ENCODE measurements at places on chromosomes 1 and 21.

DNA sequence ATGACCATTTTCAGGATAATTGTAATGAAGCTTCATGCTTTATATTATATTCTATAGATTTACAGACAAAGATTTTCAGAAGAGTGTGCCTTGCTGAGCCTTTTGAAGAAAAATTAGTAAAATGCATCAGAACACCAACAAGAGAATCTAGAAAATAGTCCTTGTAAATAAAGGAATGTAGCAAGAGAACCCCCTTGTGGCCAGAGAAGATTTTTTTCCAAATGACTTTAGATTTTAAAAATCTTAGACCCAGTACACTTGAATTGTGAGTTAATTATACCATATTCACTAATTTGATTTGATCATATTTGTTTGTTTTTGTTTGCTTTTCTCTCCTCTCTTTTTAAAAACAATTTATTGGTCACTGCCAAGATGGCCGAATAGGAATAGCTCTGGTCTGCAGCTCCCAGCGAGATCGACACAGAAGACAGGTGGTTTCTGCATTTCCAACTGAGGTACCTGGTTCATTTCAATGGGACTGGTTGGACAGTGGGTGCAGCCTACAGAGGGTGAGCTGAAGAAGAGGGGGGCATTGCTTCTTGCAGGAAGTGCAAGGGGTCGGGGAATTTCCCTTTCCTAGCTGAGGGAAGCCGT is 12.8 kb upstream of the IFI44L start:
- no peak for DNase-seq

GRCh38 chr1:240709676-240710075 is 97.7 kb upstream of the GREM2 start:
- DNase-seq, result no peak

GRCh38 chr1:186595969-186596368 is 84.3 kb downstream of the PTGS2 start:
- DNase-seq, result no peak

DNA sequence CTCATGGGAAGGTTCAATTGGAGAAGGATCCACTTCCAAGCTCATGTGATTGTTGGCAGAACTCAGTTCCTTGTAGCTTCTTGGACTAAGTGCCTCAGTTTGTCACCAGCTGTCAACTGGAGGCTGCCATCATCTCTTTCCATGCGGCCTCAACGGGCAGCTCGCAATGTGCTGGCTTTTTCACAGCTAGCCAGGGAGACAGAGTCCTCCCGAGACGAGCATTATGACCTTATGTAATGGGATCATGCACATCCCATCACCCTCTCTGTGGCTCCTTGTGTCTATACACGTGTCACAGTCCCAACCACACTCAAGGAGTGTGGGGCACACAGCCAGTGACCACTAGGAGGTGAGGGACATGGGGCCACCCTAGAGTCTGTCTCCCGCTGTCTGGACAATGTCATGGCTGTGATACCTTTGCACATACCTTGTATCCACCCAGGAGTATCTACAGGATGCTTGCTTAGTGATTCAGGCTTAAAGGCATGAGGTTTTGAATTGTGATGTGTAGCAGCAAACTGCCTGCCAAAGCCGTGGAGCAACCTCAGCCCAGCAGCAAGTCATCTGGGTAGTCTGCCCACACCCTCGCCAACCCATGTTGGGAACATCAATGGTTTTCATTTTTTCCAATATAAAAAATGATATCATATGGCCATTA is 3.9 kb upstream of the KRTAP10-6 start:
- no peak for DNase-seq

DNA sequence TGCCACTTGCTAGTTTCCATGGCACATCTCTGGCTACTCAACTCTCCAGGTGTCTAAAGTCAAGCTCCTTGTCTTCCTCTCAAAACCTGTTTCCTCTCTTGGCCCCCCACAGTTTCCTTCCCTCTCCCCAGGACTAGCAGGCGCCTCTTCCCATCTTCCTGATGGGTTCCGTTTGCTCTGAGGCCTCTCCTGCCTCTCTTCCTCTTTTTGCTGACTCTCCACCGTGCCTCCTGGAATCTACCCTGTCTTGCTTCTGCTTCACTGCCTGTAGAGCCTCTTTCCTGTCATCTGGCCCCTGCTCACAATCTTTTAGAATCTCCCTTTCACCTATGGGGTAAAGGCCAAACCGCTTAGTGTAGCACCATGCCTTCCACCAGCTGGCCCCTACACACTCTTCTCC is 21.8 kb upstream of the LHX4 start:
- no peak for DNase-seq

DNA sequence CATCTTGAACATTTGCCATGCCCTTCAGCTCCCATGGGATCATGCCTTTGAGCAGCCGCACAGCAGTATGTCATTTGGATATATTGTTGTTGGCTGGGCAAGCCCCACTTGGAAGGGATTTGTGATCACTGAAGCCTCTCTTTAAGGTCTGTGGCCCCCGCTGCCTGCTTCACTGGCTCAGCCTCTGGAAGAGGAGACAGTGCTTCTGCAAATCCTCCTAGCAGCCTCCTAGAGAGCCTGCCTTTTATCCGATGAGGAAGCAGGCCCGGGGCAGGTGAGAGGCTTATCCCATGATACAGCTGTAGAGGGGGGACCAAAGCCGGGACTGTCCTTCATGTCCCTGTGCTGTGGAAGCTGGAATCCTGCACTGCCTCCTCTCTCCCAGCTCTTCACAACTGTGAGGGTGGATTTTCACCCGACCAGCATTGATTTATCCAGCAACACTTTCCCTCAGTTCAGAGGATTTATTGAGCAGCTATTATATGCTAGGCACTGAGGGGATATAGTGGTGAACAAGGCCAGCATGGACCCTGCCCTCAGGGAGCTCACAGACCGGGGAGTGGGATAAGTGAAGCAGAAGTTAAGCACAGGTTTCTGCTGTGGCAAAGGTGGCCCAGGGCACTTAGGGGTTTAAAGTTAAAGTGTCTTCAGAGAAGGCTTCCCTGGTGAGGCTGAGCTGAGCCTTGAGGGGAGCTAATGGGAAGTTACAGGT is 3.9 kb downstream of the TMEM61 start:
- DNase-seq, result no peak

DNA sequence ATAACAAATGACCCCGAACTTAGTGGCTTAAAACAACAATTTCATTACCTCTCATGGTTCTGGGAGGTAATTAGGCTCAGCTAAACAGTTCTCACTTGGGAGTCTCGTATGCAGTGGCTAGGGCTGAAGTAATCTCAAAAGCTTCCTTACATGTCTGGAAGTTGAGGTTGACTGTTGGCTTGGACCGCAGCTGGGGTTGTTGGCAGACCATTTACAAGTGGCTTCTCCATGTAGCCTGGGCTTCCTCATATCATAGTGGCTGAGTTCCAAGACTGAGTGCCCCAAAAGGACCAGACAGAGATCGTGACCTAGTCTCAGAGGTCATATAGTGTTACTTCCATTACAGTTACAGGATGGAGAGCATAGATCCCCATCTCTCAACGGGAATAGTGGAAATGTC is 2.4 kb upstream of the POGZ start:
- no peak for DNase-seq

DNA sequence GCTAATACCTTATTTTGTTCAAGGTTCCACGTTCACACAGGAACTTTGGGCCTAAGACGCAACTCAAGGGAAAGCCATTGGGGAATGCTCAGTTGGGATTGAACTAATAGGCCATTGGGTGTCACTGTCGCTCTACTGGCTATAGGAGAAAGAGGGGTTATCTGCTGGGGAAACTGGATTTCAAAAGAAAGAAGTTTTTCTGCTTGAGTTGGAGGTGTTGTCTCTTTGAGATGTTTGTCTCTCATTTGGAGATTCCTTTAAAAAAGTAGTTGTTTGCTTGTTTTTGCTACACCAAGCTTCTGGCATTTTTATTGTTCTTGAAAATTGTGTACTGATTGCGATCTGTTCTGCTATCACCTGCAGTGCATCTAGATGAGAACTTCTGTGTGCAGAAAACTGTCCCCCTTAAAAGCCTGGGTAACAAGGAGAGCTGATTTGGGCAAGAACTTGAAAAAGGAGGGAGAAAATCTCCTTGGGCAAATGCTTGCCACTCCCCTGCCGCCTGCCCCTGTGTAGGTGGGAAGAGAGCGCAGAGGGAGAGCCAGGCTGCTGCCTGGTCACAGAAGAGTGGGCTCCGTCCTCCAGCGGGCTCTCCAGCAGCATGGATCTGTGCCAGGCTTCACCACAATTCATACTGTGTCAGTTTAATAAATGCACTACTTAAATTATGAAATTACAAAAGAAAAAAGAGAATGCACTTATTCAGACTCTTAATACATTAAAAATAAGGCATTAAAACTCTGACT is 39.9 kb downstream of the PEX14 start:
- DNase-seq, result no peak

- no peak for DNase-seq
These were observed 58.2 kb downstream of the WLS start for GRCh38 chr1:68173936-68174737.

DNA sequence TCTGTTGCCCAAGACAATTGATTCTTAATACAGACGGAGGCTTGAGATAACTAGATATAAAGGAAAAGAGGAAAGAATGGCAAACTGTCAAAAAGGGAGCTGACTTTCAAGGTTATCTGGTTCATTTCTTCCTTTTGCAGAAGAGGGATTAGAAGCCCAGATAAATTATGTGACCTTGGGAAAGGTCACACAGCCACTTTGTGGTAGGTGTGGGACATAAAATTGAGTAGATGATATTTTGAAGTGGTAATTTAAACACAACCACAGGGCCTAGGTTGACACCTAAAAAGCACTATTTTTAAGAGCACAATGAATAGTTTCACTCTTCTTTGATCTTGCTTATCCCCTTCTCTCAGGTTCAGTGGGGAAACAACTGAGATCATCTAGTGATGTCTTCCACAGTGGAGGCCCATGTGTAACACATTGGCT is 16.9 kb upstream of the KIAA0040 start:
- DNase-seq, result no peak

GRCh38 chr1:185478877-185479276 is 161.8 kb upstream of the IVNS1ABP start:
- DNase-seq, result no peak

DNA sequence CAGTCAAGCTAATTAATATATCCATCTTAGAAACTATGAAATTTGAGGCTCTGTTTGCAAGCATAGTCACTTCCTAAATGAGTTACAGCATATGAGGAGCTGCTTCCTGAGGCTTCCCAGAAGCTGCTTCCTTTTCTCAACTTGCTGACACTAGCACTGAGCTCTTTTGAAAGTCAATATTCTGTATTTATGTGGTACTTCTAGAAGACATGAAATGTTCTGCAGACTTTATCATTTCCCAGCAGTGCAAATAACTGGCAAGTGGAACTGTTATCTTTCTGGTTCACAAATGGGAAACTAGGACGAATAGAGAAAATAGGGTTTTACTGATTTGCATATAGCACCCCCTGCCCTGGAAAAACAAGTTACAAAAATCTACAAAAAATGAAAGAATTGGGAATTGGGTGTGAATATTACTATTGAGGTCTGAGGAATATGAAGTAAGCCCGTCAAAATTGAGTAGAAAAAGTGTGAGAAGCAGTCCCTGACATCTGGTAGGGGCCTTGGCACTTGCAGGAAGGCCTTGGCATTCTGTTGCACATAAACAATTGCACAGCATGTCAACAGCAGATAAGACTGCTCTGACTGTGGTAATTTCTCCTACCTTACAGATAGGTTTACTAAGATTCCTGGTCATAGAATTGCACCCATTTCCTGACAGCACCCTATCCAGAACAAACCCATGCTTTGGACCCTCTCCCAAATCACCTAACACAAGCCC is 7.1 kb downstream of the GIPC2 start:
- DNase-seq, result no peak

GRCh38 chr1:112546076-112546475 is 37.3 kb downstream of the WNT2B start:
- no peak for DNase-seq

DNA sequence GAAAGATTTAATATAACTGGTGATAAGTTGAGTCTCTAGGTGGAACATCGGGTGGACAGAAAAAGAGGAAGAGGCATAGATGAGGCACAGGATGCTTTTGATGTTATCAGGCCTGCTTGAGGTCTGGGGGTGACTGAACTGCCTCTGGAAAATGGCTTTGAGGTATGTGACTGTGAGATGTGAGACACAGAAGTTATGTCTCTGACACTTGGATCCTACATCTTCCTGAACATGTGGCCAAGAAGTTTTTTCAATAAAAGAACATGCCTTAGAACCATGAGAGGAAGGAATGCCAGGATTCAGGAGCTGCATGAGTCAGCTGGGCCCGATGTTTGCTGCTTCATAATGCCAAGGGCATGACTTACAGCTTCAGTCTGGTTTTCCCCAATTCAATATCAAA is 11.5 kb upstream of the AIM2 start:
- no peak for DNase-seq

DNA sequence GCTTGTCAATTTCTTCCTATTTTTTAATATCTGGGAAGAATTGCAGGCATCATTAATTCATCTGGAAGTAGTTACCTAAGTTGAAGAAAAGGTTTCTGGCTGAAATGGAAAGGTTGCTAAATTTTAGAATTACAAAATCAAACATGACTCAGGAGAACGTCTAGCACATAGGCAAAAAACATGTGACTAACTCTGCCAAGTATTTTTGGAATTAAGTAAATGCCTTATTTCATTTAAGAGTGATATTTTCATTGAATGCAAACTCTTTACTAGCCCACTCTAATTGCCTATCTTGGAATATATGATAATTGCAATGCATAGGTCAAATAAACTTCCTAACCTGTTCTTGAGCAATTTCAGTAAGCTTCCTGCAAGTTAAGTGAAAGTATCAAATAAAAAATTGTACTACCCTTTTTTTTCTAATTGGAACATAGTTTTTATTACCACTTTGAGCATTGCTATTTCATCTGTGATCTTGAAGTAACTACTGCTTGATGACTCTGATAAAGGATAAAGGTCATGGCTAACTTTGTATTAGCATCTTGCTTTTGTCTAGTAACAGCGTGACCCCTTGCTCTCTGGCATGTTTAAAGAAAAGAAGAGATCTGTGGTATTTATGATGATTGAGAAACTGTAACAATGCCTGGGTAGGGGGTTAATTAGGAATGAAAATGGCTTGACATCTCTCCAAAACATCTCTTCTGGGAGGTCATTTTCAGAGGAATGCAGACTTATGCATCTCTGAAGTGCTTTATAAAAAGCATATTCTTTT is 208.3 kb upstream of the NCAM2 start:
- DNase-seq, result no peak

GRCh38 chr1:84988588-84988987 is 8.3 kb downstream of the MCOLN2 start:
- DNase-seq, result no peak

DNA sequence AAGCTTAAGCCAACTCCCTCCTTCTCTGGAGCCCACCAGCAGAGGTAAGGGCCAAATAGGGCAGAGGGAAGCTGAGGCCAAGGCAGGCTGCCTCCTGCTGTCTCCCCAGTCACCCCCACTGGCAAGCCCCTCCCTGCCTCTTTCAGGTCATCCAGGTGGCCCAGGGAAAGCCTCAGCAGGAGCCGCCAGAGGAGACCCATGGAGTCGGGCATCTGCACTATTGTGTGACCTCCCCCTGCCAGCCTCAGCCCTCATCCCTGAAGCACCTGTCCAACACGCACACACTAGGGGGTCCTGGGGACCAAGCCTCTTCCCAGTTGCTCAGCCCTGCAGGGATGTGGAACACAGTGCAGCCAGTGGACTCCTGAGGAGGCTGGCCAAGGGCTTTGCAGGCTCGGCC is 5.3 kb upstream of the NAXE start:
- DNase-seq, result no peak

- DNase-seq, result no peak
These were observed 290.2 kb downstream of the LRRC40 start for GRCh38 chr1:69914976-69915765.

- no peak for DNase-seq
These were observed 6.0 kb downstream of the PLEKHG5 start for GRCh38 chr1:6485168-6486101.
